ENCODE measurements at places on chromosomes 13 and 19.

DNA sequence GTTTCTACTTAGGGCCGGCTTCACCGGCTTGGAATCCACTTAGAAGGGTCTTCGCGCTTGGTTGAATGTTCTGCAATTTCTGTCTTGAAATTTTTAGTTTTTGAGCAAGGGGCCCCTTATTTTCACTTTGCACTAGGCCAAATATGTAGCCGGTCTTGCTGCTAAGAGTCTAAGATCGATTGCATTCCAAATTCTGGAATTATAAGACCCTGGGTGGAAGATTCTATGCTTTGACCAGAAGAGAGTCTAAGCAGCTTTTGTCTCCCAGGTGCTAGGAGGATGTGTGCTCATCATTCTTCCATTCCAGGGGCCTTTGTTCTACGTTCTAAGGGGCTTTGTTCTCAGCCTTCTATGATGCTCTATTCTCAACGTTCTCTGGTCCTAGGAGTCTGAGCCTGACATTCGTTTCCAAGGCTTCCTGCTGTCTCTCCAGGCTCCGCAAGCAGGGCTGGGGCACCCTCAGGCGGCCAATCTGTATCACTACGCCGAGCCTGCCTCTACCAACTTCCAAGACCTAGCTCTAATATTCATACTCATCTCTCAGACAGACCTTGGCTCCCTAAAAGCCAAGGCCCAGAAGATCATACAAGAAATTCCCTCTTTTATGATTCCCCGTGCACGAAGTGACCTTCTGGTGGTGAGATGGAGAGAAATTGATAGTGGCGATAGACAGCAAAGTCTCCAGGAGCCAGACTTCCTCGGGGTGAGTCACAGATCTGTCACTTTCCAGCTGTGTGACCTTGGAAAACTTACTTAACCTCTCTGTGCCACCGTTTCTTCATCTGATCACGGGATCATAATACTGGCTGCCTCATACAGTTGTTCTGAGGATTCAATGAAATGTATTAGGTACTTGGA is 982 bp upstream of the DACT3 start:
- peak; percentile 77 for DNase-seq

DNA sequence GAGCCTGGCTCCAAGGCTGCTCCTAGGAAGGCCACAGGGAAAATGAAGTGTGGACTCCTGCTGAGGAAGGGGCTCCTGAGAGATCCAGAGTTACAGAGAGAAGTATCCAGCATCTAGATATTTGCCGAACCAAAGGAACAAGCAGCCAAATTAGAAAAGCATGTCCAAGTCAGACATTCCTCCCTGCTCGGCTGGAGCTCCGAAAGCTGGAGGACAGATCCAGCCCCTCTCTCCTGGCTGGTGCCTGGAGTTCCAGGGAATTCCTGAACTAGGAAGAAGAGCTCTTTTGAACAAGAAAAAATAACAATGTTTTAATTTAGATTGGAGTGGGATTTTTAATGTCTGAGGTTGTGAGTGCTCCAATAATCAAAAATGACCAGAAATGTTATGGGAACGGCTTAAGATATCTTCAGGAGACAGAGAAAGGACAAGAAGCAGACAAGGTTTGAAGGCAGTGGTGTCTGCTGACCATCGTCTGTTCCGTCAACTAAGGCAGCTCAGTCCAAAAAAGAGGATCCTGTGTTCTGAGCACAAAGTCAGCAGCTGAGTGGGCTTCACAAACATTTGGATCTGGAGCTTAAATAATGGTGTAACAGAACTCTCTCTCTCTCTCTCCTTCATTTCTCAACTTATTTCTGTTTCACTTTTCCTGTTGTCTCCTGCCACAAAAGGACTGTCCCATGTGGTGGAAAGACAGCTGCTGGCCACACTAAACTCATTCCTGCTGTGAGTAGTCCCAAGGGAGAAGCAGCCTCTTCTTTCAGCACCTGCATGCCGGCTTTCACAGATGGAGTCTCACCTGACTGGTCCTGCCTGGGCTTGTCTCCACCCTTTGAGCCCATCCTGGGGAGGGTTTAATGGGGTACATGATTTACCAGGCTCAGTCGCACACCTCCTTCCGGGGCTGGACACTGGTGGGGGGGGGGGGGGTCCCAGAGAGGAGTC is 31.5 kb upstream of the IRS2 start:
- DNase-seq = no peak

DNA sequence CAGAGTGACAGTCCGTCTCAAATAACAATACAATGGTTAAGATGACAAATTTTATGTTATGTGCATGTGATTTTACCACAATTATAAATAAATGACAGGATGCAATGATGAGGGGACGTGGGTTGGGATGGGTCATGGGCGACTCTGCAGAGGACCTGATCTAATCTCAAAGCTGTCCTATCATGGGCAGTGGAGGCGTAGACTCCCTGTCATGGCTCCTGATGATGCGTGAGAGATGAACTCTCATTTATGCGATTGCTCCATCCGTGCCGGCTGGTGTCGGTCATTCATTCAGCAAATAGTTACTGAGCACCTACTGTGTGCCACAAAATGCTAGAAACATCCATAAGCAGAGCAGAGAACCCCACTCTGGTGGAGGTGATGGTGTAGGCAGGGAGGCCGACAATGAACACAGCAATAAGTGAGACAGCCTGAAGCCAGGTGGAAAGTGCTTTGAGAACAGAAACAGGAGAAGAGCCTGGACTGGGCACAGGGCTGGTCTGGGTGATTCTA is 1.7 kb upstream of the REXO1 start:
- no peak for DNase-seq

DNA sequence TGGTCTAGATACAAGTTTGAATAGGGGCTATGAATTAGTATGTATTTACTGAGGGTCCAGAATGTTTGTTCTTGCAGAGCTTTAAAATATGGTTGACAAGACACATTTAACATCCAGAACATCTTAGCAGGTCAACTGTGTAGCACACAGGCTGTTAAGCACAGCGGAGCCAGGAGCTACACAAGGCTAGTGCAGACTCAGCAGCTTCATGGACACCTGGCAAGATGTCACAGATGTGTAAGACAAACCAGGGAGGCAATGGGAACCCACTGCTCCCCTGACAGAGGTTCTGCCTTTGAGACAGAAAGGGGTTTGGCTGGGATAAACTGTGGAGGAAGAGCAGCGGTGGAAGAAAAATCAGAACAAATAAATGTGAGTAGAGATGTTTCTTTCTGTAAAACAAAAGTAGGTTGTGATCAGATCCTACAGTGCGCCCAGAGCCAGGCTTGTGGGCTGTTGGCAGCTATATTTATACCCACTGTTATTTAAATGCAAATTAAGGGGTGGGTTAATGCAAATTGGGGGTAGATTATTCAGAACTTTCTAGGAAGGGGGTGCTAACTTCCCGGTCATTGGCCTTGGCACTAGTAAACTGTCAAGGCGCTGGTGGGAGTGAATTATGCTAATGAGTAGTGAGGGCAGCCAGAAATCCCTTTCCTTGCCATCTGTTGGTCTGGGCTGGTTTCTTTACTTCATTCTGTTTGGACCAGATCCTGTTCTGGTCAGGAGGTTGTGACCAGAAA is 33.0 kb downstream of the MIPEP start:
- no peak for DNase-seq

DNA sequence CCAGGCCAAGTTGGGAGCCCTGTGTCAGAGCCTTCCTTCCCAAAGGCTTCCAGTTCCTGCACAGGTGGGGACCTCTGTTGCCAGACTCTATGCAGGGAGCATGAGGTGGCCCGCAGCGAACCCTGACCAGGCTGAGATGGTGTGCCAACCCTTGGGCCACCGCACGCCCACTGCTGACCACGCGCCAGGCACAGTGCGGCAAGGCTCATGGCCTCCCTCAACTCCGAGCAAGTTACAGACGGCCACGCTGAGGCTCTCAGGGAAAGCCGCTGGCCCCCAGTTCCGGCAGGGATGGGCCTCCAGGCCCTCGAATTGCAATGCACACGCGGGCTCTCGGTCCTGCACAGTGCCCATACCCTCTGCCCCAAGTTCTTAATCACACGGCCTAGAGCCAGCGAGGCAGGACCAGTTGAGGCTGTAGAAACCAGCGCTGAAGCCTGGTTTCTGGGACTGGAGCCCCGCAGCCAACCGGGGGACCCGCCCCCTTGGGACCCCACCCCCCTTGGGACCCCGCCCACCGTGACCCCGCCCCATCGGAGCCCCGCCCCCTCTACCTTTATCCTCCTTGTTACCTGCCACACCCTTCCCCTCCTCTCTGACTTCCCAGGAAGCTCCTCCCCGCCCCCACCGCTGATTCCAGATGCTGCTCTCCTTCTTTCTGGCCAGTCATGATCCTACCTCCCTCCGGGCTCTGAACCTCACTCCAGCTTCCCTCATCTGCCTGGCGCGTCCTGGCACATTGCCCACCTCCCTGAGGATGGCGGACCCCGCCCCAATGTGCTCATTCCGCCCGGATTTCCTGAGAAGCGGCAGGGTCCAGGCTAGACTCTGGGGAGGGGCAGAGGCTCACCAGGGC is 6.0 kb downstream of the PEX11G start:
- DNase-seq = no peak

DNA sequence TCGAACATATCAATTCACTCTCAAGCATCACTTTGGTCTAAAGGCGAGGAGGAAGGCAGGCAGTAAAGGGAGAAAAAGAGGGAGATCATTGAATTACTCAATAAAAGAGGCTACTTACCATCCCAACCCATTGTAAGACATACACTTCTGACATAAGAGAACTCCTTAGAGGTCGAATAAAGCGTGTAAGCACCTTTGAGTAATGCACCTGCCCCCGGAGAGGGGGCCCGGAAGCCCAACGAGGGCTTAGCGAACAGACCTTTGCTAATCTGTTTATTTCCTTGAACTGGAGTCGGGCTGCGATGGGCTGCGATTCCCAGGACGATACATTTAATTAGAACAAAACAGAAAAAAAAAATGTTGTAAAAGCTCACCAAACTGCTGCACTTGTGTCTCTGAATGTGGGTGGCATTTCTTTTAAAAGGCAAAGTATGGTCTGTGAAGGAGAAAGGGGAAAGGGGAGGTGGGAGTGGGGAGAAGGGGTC is 3.0 kb downstream of the ZC3H4 start:
- DNase-seq = peak; percentile 69

Measured in CD4-positive, alpha-beta memory T cell (primary cell).